Activated CD4-positive, alpha-beta T cell treated with anti-CD3 and anti-CD28 coated beads, Interleukin-2, amount 50 U/mL, for 16 hours (primary cell): ENCODE measurements at places on chromosomes 3 and 15.

DNA sequence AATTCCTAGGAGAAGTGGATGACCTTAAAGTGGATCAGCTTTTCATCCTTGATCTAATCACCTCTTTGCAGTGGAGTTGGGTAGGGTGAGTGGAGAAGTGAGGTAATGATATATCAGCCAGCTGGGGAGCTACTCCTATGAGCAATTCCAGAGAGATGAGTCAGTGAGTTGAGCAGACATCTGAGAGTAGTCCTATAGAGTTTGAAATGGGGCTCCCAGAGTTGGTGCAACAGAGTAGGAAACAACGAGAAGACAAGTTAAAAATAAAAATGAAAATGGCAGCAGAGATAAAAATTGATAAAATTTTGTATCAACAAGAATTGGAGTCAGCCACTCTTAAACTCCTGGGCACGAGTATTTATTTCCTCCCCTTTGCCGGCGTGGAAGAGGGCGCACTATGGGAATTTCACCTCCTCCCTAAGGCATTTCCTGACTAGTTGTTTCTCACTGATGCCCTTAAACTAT is 150.8 kb upstream of the DPH6 start:
- no peak for DNase-seq

DNA sequence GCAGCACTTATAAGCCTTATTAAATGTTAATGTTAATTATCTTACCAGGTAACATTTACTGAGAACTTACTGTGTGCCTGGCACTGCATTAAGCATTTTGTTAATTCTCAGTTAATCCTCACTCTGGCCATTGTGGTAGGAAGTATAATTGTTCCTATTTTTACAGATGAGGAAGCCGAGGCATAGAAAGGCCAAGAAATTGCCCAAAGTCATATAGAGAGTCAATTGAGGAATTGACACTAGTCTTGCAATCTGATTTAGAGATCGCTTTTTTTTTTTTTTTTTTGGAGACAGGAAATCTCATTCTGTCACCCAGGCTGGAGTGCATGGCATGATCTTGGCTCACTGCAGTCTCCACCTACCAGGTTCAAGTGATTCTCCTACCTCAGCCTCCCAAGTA is 132.6 kb upstream of the PROK2 start:
- no peak for DNase-seq

- no peak for DNase-seq
Observed at GRCh38 chr3:45640091-45640507, 45.5 kb downstream of the LIMD1 start.

GRCh38 chr15:98760975-98761374 is 112.6 kb downstream of the IGF1R start:
- DNase-seq = no peak

GRCh38 chr3:22115581-22115980 is 364.6 kb upstream of the ZNF385D start:
- DNase-seq = no peak
